Glutamatergic neuron (in vitro differentiated cells): ENCODE measurements at places on chromosomes 3 and 15. TPM values are rescaled to one million over a fixed set of nuclear protein-coding genes. Genes with fewer than 3 reads are reported as not detected.

NTRK3 gene
- 9.5 TPM for total RNA-seq

LRRC2 gene
- not detected for total RNA-seq

SUSD5 gene
- total RNA-seq, result 2.0 TPM

CLDN16 gene
- not detected for total RNA-seq

A4GNT gene
- total RNA-seq, result not detected
